ENCODE measurements at places on chromosomes 11 and 22.

DNA sequence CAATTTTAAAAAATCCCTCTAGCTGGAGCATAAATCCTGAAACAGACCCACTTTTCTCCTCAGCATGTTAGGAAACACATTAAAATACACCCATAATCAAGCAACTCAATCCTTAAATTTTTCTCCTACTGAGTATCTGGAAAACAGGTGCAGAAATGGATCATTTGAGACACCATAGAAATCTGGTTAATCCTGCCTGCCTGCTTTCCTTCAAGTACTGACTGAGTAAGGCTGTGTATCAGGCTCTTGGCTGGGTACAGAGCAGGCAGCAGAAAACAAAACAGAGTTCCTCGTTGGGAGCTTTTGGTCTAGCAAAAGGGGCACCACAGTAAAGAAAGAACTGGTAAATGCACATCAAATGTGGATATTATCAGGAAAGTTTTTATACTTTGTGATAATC is 1.9 kb downstream of the KCNQ1OT1 start:
- DNase-seq = no peak

GRCh38 chr11:96335388-96335787 is 7.6 kb downstream of the MAML2 start:
- no peak for DNase-seq

DNA sequence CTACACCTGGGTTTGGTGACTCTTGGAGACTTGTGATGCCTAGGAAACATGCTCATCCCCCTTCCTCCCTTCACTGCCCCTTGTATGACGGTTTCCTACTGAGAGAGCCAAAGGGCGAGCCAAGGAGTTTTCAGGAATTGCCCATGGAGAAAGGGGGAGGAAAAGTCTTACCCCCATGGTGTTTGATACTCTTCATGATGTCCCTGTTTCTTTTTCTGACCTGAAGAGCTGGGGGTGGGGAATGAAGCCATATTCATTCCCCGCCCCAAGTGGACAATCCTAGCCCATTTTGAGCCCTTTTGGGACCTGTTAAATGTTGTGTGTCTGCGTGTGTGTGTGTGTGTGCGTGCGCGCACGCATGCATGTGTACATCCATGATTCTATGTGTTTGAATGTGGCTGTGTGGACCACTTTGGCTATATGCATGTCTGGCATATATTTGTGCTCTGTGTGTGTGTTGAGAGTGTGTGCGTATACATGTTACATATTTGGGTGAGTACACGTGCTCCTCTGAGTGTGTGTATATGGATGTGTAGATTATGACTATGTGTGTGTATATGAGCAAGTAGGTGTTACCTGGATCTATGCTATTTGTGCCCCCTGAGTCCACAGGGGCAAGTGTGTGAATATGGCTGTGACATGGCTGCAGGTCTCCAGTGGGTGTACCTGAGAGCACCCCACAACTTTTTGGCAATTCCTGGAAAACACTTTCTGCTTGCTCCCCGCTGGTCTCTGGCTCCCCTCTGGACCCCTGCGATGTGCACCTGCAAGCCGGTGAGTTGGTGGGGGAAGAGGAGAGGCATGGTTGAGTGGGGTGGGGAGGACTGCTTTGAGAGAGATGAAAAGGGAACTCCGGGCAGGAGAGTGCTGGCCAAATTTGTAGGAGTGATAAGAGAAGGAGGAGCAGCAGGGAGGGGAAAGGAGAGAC is 24.6 kb downstream of the OTOG start:
- no peak for DNase-seq

- DNase-seq = no peak
Measured at GRCh38 chr11:102280245-102280833, 36.9 kb upstream of the BIRC3 start.
